ENCODE measurements at places on chromosomes 3 and 15.

- DNase-seq: no peak
These were observed 14.2 kb downstream of the ZNF80 start for GRCh38 chr3:114223143-114223542.

- DNase-seq: no peak
These were observed 5.6 kb upstream of the NUP210 start for GRCh38 chr3:13425689-13426088.

DNA sequence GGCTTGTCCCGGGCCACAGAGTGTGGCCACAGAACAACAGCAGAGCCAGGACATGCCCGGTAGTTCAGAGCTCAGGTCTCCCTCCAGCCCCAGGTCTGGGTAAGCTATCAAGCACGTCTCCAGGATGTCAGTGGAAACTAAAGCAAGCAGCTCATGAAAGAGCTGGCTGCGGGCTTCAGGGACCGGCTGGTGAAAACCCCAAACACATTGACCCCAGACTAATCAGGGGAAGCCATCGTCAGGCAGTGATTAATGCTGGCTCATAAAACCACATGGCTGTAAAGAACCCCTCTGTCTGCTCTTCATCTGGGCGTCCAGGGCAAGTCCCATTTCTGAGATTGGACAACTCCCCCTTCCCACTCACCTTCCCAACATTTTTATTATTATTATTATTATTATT is 37.8 kb downstream of the LMCD1 start:
- DNase-seq: no peak

DNA sequence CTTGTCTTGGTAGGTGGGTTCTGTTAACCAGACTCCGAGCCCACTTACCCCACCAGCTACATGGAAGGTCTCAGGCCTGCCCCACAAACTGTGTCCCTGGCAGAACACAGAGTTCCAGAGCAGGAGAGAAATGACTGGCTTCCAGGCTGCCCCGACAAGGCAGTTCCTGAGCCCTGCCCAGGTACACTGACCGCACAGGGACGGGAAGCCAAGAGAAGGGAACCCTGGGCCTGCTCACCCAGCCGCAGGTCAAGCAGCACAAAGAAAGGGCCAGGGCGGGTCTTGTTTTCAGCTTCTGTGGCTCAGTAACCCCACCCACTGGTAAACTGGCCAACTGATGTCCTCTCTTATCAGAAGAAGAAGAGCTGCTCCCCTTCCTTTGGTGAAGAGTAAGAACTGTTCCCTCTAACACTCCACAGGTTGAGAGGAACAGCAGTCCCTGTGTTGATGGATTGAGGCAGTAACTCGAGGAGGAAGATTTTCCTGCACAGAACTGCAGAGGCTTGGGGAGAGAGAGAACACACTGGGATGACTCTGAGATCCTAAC is 68.4 kb downstream of the CRTC3 start:
- peak; percentile 70 for DNase-seq

DNA sequence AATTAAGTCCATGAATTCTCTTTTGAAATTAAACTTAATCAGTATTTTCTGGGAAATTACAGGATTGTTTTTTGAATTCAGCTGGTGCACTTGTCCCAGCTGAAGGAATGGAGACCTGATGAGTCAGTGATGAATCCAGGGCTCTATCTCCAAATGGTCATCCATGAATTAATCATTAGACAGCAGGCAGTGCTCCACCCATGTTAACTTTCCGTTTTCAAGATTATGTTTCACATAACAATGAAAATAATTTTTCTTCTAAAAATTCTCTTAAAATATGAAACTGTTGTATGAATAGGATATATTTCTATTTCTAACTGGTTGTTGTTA is 13.9 kb upstream of the PAQR9 start:
- DNase-seq: no peak

GRCh38 chr15:91752081-91752785 is 101.3 kb upstream of the SLCO3A1 start:
- DNase-seq: no peak

- DNase-seq: no peak
These were observed 351.5 kb upstream of the ICE2 start for GRCh38 chr15:60830479-60830878.

- no peak for DNase-seq
These were observed 519 bp downstream of the ASB7 start for GRCh38 chr15:100602823-100603393.

GRCh38 chr3:94778289-94778688 is 715.4 kb downstream of the NSUN3 start:
- no peak for DNase-seq

- no peak for DNase-seq
These were observed 397.6 kb upstream of the WNT5A start for GRCh38 chr3:55884491-55885285.

DNA sequence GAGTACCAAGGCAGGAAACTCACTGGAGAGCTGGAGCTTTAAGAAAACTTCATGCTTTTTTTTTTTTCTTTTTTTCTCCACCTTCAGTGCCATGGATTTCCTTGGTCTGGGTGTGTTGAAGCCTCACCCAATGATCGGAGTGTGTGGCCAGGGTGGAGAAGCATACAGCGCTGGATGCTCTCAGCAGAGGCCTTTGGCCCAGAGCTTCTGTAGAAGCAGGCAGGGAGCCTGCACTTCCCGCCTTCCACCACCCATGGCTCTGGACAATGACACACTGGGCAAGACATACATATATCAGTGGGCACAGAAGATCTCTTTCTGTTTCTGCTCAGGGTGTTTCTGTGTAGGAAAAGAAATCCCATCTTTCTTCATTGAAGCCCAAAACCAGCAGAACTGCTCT is 55.8 kb upstream of the ACAD9 start:
- DNase-seq: no peak

GRCh38 chr3:78791753-78792152 is 976.0 kb downstream of the ROBO1 start:
- no peak for DNase-seq

- peak; percentile 36 for DNase-seq
These were observed 1.2 kb downstream of the MEX3B start for GRCh38 chr15:82044373-82045178.

DNA sequence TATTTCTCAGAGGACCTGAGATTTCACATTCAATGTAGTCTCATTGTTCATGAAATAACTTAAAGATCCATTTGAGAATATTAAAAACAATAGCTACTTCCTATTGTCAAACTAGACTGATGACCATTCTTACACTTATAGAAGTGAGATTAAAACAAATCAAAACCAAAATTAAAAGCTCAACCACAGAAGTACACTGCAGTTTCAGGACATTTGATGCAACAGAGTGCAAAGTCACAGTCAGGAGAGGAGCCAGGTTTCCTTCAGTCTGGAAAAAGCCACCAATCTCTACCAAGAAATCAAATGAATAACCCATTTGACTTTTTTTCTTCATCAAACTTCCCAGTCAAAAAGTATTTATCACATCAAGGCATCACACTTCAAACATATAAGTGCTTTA is 5.5 kb downstream of the CCPG1 start:
- no peak for DNase-seq

- DNase-seq: no peak
These were observed 324.0 kb downstream of the UACA start for GRCh38 chr15:70439304-70439877.

- DNase-seq: no peak
These were observed 333.8 kb upstream of the UMPS start for GRCh38 chr3:124396339-124396950.

DNA sequence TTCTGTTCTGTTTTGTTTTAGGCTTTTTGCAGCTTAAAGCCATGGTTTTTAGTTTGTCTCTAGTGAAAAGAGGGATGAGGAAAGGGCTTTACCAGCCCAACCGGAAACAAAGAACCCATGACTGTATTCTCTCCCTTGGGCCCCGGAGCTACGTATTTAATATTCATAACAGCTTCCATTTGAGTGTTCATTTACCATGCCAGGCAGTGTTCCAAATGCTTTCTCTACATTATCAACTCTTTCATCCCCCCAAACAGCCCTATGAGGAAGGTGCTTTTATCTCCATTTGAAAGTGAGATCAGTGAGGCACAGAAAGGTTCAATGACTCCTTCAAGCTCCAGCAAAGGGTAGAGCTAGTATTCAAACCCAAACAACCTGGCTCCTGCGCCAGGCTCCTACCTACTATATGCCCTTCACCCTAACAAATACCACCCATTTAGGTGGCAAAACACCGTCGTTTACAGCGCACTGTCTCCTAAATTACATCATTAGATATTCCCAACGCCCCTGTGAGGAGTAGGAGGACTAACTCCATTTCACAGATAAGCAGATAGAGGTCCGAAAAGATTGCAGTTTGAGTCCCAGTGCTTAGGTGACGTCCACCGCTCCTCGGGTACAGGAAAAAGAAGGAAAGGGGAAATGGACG is 27.9 kb downstream of the GTPBP8 start:
- DNase-seq: no peak

GRCh38 chr3:55813268-55814097 is 326.4 kb upstream of the WNT5A start:
- DNase-seq: no peak

- DNase-seq: no peak
These were observed 27.7 kb upstream of the CPNE4 start for GRCh38 chr3:132062535-132062934.

- DNase-seq: peak; percentile 36
These were observed 17.7 kb downstream of the CRTAP start for GRCh38 chr3:33131331-33132018.

- DNase-seq: no peak
These were observed 26.5 kb downstream of the NEO1 start for GRCh38 chr15:73078722-73079121.

GRCh38 chr3:10599017-10599416 is 93.6 kb upstream of the ATP2B2 start:
- no peak for DNase-seq

DNA sequence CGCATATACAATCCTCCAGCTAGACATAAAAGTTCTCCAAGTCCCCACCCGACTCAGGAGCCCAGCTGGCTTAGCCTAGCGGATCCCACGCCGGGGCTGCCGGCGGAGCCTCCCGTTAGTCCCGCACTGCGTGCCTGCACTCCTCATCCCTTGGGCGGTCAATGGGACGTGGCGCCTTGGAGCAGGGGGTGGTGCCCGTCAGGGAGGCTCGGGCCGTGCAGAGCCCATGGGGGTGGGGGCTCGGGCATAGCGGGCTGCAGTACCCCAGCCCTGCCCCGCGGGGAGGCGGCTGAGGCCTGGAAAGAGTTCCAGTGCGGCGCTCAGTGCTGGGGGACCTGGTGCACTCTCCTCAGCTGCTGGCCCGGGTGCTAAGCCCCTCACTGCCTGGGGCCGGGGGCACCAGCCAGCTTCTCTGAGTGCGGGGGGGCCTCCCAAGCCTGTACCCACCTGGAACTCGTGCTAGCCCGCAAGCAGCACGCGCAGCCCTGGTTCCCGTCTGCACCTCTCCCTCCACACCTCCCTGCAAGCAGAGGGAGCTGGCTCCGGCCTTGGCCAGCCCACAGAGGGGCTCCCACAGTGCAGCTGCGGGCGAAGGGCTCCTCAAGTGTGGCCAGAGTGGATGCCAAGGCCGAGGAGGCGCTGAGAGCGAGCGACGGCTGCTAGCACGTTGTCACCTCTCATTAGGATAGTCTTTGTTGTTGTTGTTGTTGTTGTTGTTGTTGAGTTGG is 12.2 kb upstream of the CCDC50 start:
- DNase-seq: no peak

- DNase-seq: no peak
These were observed 55.2 kb upstream of the GBE1 start for GRCh38 chr3:81816473-81817250.

- no peak for DNase-seq
These were observed 1038.8 kb upstream of the EPHA6 start for GRCh38 chr3:95775486-95776094.

GRCh38 chr15:40785814-40786213 is 16.0 kb downstream of the C15orf62 start:
- no peak for DNase-seq
